Pancreas (tissue), 10 donors: ENCODE measurements at places on chromosomes 6 and 20. TPM values are rescaled to one million over a fixed set of nuclear protein-coding genes. Genes with fewer than 3 reads are reported as not detected.

- DNase-seq = no peak
Observed at GRCh38 chr6:35370785-35371493, 28.6 kb downstream of the PPARD start.

DNA sequence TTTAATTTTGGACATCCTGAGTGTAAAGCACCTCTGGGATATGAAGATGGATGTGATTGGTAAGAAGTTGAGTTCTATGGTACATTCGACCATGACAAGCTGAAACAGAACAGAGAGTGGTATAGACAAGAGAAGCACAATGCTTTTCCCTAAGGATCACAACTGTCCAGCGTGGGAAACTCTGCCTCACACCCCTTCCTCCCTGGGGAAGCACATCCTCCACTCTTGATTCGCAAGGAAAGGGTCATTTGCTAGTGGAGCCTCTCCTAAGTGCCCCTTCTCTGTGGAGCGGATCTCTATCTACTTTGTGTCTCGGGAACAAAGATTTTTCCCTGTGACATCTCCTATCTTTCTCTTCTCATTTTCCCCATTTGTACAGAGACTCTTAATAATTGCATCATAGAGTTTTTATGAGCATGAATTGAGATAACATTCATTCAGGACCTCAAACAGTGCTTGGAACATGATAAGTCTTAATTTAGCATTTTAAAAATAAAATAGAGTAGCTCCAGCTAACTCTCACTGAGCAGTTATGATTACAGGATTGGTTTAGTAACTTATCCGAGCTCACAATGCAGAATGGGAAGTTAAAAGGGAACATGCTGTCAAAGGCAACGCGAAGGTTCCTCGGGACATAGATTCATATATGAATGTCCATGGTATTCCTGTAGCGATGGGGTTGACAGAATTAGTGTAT is 775.2 kb downstream of the C6orf118 start:
- no peak for DNase-seq

- no peak for DNase-seq
Observed at GRCh38 chr6:37514321-37514771, 14.7 kb upstream of the CCDC167 start.

The SLC44A4 gene
- 14.4 TPM for total RNA-seq

The FRK gene
- 11.6 TPM for total RNA-seq

The EYA4 gene
- total RNA-seq = 0.35 TPM
